Right renal pelvis (tissue), 4 donors: ENCODE measurements at places on chromosomes 1 and 21.

GRCh38 chr1:168054117-168054516 is 82.6 kb downstream of the GPR161 start:
- no peak for DNase-seq

GRCh38 chr1:37663426-37664000 is 28.8 kb upstream of the CDCA8 start:
- no peak for DNase-seq

GRCh38 chr1:212873518-212873917 is 15.4 kb downstream of the FLVCR1 start:
- DNase-seq: no peak

- DNase-seq: no peak
Observed at GRCh38 chr21:29121759-29122158, 8.7 kb upstream of the MAP3K7CL start.
